Right ventricle myocardium superior (tissue), 1 donor: ENCODE measurements at places on chromosomes 6 and 20.

- peak; percentile 63 for DNase-seq
Measured at GRCh38 chr20:37627060-37627766, 66.6 kb upstream of the CTNNBL1 start.

GRCh38 chr6:31621991-31622390 lies 1.5 kb downstream of the PRRC2A start:
- DNase-seq, result no peak

DNA sequence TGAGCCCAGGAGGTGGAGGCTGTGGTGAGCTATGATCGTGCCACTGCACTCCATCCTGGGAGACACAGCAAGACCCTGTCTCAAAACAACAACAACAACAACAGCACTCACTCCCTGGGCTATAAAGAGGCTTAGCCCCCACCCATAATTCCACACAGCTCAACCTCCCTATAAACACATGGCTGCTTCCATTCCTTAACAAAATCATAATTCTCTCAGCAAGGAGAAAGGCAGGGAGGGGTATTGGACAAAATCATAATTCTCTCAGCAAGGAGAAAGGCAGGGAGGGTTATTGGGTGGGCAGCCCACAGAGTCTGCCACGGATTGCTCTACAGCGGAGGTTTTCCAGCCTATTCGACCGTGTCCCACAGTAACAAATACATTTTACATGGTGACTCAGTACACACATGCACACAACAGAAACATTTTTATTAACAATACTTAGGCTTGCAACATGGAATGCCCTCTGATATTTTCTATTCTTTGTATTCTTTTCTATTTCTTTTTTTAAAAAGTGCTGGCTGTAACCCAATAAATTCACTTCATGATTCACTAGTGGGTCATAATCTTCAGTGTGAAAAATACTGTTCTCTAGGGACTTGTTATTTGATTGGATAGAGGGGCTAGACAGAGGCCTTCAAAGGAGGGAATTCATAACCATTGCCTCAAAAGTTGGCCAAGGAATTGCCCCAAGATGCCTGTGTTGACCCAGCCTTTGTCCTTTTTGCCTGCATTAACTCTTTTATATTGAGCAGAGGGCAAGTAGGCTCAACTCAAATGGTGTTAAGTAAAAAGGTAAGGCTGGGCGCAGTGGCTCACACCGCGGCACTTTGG lies 50.6 kb upstream of the ZMYND8 start:
- no peak for DNase-seq

DNA sequence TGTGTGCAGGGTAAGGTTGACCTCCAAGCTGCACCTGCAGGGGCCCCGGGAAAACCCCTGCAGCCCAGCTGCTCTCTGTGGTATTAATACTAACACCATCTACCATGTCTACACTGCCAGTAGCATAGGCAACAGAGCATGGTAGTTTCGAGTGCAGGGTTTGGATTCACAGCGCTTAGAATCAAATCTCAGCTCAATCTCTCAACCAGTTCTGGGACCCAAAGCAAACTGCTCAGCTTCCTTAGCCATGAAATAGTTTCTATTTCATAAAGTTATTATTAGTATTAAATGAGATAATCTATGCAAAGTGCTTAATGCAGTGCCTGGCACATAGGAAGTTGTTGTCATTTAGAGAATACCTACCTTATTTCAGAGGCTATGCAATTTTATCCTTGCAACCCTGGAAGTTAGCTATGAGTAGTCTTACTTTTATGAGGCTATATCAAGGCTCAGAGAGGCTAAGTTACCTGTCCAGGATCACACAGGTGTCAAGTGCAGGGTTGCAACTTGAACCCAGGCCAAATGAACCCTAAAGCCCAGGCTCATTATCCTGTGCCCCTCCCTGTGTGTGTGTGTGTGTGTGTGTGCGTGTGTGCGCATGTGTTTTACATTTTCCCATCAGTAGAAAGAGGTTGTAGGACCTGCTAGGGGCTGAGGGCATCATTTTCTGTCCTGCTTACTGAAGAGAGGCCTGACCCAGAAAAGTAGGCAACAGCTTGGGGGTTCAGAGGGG lies 27.6 kb upstream of the MRPS18A start:
- DNase-seq, result no peak

- DNase-seq, result no peak
Measured at GRCh38 chr20:24045621-24046318, 57.2 kb upstream of the GGTLC1 start.

DNA sequence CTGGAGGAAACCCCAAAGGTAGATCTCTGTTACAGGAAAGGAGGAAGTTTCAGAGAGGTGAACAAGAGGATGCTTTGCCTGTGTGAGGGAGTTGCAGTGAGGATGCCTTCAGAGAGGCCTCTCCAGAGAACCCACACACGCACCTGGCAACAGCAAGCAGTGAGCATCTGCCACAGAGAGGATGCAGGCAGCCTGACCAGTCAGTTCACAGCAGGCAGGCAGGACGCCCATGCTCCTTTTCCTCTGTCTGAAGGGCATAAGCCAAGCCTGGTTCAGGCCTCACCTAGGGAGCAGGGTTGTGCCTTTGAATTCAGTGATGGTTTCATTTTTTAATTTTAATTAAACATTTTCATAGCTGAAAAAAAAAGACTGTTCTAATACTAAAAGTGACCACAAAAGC lies 346.0 kb upstream of the MARCKS start:
- DNase-seq, result no peak

DNA sequence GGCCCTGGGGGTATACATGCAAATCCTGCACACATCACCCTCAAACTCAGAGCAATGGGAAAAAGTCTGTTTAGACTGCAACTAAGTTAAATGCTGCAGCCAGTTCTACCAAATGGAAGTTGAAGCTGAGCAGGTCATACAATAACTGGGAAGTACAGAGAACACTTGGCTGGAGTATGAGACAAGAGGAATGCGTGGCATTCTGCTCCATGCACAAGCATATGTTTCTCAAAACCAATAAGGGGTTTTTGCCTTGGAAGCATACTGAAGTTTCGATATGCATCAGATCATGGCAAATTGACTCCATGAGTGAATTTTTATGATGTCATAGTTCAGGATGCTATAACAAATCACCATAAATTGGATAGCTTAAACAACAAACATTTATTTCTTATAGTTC lies 193.8 kb downstream of the COL12A1 start:
- DNase-seq, result no peak

DNA sequence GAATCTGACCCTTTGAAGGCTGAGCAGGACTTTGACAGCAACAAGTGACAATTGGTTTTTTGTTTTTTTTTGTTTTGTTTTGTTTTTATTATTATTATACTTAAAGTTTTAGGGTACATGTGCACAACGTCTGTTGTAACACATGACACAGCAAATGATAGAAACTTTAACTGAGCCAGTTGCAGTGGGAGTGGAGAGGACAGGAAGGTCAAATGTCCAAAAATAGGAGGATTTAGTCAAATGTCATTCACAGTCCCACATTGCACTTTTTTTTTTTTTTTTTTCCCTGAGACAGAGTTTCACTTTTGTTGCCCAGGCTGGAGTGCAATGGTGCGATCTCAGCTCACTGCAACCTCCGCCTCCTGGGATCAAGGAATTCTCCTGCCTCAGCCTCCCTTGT lies 223.0 kb downstream of the HIVEP2 start:
- no peak for DNase-seq

DNA sequence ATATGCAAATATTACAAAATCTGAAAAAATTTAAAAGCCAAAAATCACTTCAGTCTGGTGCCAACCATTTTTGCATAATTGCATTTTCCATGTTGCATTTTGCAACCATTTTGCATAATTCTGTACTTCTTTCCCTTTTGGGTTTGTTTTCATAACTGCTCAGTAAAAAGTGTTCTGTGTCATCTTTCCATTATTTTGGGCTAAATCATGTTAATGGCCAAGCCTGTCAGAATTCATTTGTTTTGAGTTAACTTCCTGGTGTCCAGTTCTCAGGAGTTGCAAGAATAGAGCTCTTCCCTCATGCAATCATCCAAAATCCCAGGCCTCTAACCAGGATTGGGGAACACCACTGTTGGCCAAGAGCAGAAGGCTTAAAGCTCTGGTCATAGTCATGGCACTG lies 133.6 kb downstream of the MTHFD1L start:
- DNase-seq, result no peak

GRCh38 chr20:52747845-52748284 lies 224.3 kb upstream of the TSHZ2 start:
- no peak for DNase-seq

- no peak for DNase-seq
Measured at GRCh38 chr6:25833136-25833535, 1.3 kb upstream of the SLC17A1 start.

- DNase-seq, result no peak
Measured at GRCh38 chr6:23870496-23870895, 255.5 kb upstream of the NRSN1 start.

DNA sequence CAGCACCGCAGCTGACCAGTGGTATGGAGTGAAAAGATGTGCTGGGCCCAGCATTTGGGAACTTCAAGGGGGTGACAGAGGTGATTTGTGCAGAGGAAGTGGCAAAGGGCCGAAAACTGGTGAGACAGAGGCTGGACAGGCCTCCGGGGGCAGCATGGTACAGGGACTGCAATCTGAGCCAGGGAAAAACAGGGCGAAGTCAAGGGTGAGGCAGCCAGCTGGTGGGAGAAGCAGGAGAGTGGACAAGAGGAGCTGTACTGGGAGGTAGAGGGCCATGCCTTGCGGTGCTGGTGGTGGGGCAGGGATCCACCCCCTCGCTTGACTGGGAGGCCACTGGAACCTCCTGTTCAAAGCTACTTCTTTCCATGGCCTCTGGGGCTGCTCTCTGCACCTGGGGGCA lies 7.3 kb upstream of the GFRA4 start:
- no peak for DNase-seq
